CD4-positive, alpha-beta T cell treated with Interleukin-10 for 1 hour (primary cell): ENCODE measurements at places on chromosomes 5 and 9.
A peak's percentile ranks its signal among the peaks of the same experiment; 100 is the strongest.

DNA sequence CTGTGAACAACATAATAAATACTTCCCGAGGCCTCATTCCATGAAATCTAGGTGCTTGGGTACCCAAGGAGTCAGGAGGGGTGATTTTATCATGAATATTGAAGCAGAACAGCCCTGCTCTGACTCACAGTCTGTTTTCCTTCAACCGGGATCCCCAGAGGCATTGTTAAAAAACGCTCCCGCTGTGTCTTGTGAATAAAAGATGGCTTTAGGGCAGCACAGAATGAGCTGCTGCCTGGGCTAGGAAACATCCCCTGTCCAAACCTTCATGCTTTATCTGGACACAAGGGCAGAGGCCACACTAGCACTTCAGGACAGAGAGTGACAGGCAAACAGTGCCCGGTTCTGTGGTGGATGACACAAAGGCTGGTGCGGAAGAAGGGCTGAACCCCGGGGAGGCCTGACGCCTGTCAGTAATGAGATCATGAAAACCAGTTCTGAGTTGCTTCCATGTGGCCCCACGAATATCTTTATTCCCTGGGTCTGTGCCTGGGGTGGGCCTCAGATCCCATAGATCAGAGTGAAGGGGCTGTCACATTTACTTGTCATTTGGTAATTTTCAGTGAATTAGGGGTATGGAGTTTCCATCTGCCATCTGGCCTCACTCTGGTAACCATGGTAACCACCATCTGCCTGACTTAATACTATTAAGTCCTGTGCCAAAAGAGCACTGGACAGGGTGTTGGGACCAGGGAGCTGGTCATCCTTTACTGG, 2.6 kb downstream of the IGFBPL1 start:
- DNase-seq = no peak

- DNase-seq = no peak
Measured at GRCh38 chr5:50580506-50580905, 85.9 kb upstream of the PARP8 start.

- DNase-seq = no peak
Measured at GRCh38 chr5:73967347-73967746, 341.4 kb downstream of the ARHGEF28 start.

DNA sequence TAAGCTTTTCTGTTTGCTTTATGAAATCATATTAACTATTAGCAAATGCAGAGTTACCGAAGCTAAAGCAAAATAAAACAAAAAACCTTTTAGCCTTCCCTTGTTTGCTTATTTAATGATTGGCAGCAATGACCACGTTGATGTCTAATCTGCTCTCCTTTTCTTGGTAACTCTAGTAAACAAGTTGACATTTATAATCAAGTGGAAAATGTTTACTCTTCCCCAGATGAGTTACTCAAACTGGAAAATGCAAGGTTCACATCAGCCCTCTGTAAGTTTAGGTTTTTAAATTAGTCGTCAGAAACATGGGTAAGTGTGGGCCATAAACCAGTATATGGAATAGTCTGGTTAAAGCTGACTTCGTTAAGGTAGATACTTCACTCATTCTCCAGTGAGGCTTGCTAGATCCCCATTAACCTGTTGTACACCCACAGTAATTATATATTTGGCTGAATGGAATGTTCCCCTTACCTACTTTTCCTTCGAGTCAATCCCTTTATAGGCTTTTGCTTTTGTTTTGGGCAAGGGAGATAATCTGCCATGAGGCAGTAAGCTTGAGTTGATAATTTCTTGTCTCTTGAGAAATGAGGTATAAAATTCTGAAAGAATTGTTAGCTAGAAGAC, 100.9 kb downstream of the GDNF start:
- DNase-seq = no peak

GRCh38 chr9:27377811-27378456, 81.0 kb upstream of the EQTN start:
- no peak for DNase-seq

DNA sequence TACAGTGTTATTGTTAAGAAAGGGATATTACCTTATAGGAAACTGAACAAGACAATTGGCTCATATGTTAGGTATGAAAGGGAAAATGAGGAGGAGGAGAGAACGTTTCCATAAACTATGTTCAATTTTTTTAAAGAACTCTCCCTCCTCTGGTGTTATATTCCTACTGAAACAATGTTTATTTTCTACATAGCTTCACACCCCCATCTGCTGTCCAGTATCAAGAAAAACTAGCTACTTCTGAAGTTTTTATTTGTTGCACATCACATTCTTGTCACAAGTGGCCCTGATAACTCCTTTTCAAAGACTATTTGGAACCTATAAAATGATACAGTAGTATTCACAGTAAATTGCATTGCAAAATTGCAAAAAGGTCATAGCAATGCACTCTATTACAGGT, 223.4 kb upstream of the FAM174A start:
- no peak for DNase-seq

DNA sequence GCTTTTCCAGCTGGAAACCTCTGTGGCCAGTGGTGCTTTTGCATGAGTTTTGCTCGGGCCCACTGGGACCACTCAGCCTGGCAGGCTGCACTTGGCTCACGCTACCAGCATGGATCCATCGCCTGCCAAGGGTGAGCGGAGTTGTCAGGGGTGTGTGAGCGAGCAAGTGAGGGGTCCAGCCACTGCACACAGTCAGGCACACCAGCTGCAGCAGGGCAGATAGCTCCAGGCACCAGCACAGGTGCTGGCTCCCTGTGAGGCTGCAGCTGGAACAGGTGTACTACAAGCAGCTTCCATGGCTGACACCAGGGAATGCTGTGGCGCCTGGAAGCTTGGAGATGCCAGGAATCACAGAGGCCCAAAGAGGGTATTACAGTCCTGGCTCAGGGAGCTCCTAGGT, 391.2 kb upstream of the SGCD start:
- DNase-seq = no peak

- peak; percentile 63 for DNase-seq
Measured at GRCh38 chr9:131410044-131410491, 16.2 kb downstream of the PRRC2B start.

GRCh38 chr9:128916745-128917144, 4.0 kb upstream of the PHYHD1 start:
- no peak for DNase-seq

GRCh38 chr9:84368601-84369000, 28.0 kb upstream of the SLC28A3 start:
- no peak for DNase-seq

DNA sequence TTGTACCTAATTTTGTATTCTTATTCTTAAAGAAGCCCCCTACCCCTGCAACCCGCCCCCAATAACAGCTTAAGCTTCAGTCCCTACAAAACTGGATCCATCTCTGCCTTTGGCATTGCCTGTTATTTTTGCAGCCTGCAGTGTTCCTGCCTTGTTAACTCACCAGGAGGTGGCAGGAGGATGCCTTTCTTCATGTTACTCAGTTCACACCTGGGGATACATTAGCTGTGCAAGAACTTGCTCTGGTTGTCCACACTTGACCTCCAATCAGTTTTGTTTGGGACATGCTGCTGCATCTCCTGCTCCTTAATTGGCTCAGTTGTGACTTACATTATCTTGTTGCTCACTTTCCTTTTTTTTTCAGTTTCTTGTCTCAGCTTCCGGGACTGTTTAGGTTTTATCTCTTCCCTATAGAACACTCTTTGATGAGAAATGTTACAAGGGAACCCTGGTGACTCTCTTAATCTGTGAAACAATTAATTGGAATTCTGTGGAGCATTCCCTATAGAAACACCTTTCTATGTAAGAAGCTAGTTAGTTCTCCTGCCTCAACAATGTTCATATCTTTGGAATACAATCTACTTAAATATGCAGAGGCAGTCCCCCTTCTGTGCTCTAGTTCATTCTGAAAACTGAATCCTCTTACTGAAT, 467.7 kb upstream of the ACO1 start:
- no peak for DNase-seq

DNA sequence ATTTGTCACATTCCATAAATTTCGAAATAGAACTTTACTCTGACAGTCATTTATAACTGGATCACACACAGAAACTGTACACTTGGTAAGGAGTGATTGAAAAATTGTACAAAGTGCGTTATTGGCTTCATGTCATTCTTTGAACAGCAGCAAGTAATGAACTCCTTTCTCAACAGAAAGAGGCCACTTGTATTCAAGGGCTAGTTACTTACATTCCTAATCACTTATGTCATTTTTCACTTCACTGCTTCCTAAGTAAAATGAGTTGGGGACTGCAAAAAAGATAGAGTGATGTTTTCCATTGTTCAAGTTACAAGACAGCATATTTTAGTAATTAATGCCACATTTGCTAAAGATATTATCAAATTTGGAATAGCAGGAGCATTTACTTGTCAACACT, 893.2 kb downstream of the DTWD2 start:
- no peak for DNase-seq
